ENCODE measurements at places on chromosomes 12 and 14.
A peak's percentile ranks its signal among the peaks of the same experiment; 100 is the strongest.

GRCh38 chr14:100688598-100689461, 37.9 kb upstream of the DLK1 start:
- DNase-seq, result no peak

- DNase-seq, result no peak
Observed at GRCh38 chr12:2588345-2588744, 206.4 kb upstream of the FKBP4 start.

GRCh38 chr12:26402648-26403047, 207.3 kb downstream of the SSPN start:
- no peak for DNase-seq

DNA sequence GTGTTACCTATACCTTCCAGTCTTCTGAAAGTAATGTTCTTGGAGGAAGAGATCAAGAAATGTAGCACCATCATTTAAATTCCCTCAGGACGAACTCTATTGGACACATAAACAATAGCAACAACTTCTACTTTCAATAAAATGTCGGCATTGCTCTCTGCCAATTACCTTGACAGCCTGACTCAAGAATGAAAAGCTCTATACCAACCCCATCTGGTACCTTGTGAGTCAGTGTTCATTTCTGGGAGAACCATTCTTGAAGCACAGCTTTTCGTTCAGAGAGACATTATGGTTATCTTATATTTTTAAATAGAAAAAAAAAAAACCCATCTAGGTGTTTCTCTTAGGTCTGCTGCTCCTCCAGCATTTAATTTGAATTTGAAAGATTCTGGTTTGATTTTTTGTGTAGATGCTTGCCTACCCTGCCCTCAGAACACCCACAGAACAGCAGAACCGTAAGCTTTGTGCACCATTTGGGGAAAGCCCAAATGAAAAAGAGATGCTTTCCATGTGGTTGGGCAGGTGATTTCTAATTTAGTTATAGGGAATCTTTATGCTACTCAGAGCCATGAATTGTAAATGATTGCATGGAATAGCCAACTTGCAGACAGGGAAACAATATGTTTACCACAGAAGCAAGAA, 156.0 kb downstream of the SAMD4A start:
- no peak for DNase-seq

DNA sequence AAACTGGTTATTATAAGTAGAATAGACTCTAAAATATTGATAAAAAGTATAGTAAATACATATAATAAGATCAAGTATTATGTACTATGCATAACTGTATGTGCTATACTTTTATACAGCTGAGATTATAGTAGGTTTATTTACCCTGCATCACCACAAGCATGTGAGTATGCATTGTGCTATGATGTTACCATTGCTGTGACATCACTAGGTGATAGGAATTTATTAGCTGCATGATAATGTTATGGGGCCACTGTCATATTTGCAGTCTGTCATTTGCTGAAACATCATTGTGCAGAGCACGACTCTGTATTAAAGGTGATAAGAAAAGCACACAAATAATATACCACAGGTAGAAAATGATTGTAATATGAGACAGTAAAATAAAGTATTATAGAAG, 385.6 kb downstream of the ZFP36L1 start:
- DNase-seq, result no peak

DNA sequence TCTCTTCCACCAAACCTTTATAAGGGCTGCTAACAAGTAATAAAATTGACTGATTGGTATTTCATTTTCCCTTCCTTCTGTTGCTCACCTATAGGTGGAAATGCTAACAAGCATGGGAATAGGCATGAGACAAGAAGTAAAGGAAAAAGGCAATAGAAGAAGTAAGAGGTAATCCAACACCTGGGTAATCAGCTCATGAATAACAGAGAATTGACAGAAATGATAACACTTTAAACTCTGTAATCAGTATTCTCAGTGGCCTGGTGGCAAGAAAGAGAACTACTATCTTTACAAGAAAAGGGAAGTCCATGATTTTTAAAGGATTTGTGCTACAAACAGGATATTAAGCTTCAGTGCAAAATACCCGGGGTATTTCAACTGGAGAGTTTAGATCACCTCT, 737.8 kb downstream of the RERGL start:
- no peak for DNase-seq

DNA sequence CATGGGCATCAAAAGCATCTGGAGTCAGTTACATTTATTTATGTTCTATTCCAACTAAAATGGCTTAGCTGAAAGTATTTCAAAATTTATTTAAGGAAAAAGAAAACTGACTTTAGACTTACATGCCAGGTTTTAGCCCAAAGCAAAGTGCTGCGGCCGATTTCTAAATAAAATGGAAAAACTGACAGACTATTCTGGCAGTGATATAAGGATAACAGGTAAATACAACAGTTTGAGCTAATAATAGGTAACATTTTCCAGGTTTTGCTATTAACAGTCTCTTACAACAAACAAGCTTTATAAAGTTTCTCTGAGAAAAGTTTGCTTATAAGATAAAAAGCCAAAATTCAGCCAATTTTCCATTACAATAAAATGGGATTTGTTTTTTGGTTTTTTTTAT, 937.2 kb upstream of the FLRT2 start:
- DNase-seq, result no peak

DNA sequence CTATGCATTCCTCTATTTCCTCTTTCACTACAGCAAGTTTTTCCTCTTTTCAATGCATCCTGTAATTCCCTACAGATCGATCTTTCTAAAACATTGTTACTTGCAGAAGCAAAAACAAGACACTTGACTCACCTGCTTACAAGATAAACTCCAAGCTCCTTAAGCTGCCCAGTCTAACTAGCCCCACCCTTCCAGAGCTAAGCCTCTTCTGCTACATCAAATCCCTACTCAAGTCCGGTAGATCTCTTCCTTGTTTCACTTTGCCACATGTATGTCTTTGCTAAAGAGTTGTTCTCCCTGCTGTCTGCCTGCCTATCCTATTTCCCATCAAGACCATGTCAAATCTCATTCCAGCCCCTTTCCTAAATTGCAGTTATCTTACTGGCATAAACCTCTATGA, 724.8 kb downstream of the C12orf50 start:
- no peak for DNase-seq

DNA sequence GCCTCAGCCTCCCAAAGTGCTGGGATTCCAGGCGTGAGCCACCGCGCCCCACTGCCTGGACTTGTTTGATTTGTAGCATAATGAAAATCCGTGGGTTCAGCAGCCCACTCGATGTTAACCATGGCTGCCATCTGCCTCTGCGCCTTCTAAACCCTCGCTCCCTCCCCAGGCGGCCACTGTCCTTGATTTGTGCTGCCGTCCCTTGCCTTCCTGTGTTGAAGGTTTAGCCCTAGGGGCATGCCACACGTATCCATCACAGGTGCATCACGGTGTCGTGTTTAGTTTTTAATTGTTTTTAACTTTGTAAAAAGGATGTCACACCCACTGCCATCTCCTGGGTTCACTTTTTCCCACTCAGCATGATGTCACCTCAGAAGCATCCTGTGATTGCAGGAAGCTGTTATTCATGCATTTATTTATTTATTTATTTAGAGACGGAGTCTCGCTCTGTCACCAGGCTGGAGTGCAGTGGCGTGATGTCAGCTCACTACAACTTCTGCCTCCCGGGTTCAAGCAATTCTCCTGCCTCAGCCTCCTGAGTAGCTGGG, 24.5 kb upstream of the ULK1 start:
- no peak for DNase-seq

DNA sequence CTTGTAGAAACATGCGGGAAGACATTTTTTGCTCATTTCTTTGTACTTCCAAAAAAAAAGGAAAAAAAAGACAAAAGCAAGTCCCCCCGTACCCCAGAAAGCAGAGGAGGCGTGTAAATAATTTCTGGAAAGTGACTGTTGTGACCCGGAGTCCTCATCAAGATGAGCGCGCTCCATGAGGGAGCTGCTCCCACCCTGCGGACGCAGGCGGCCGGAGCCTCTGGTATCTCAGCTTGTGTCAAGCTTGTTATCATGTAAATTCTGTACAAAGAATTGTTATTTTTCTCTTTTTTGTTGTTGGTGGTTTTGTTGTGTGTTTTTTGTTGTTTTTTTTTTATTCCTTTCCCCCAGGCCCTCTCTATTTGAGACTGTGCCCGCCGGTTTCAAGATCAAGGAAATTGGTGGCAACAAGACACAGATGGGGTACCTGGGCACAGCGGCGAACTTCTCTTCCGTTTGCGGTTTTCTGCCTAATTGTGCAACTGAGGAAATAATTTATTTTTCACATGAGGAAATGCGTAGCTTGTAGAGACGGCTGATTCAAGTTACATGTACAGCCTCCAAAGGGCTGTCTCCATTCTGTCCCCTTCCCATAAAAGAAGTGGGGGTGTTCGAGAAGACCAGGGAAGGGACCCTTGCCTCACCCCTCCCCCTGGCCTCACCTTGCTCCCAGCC, 27.0 kb downstream of the HPD start:
- no peak for DNase-seq

- no peak for DNase-seq
Observed at GRCh38 chr14:34436118-34436905, 25.7 kb downstream of the SPTSSA start.

DNA sequence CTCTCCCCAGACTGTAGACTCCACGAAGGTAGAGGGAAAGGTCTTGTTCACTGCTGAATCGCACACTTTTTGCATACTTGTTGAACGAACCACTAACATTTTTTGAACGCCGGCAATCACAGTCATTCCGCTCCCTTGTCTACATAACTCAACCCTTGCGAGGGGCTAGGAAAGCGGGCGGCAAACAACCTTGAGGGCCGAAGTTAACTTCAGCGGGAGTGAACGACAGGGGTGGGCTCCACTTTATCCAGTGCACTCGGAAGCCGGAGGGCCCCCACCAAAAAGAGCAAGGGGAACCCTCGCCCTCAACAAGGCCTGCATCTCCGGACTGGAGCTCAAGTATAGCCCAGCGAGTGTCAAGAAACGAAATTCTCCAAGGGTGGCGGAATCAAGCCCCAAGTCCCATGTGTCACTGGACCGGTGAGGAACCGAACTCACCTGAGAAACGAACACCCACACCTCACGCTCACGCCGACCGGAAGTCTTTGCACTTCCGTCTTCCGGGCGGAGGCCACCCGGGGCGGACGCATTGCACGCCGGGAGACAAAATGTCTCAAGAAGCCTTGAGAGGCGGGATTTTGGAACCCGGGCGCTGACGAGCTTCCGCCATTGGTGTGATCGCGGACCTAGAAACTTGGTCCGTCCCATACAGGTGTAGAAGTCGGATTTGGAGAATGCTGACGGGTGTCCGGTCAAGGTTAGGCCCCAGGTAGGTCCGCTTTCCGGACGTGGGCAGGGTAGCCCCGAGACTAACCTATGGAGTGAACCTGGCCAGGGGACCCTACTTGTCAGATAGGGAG, at the start of gene LLPH:
TSS of gene LLPH (minus strand) at position 484 of the 800 bp plus-strand sequence. CDS start 1,644 bp downstream, outside the sequence.
- DNase-seq, result peak; percentile 82

GRCh38 chr12:52004042-52004648, 2.6 kb upstream of the TAMALIN start:
- no peak for DNase-seq

- no peak for DNase-seq
Observed at GRCh38 chr12:14833952-14834351, 9.4 kb downstream of the ART4 start.

- DNase-seq, result no peak
Observed at GRCh38 chr14:34593740-34594375, 36.1 kb downstream of the SNX6 start.

DNA sequence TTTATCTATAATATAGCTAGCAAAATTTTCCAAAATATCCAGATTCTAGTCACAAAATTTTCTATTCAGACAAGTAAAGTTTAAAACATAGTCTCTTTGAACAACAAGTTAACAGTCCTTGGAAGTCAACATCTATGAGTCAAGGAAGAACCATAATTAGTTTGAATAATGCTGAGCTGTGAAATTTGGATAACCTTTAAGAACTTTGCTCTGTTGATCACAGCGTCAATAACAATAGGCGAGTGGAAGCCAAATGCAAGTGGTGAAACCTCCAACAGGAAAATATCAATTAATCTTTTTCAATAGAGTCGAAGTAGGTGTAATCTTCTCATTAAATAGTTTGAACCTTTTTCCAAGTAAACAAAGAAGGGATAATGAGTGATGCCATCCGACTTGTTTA, 466.6 kb downstream of the FOXG1 start:
- no peak for DNase-seq

GRCh38 chr12:133105620-133106019, 24.5 kb downstream of the ZNF891 start:
- DNase-seq, result no peak

Measured in activated CD8-positive, alpha-beta memory T cell treated with anti-CD3 and anti-CD28 coated beads for 4 hours (primary cell).